ENCODE measurements at places on chromosomes 5 and 9.

GRCh38 chr9:129702589-129703520 lies 37.4 kb downstream of the PRRX2 start:
- DNase-seq: no peak

DNA sequence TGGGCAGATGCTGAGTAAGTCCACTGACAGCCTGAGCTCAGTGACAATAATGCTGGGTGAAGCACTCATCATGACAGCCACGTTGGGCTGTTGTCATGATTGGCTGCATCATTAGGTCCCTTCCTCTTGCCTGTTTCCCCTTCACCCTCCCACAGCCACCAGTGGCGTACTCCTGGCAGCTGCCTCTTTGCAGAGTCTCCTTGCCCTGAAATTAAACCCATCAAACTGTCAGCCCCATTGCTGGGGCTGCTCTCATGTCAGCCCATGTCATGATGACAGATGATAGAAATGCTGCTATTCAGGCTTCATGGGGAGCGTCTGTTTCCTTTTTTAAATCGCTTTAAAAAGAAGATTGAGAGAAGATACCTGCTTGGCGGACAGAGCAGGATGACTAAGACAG lies 327.4 kb downstream of the AGTPBP1 start:
- no peak for DNase-seq

DNA sequence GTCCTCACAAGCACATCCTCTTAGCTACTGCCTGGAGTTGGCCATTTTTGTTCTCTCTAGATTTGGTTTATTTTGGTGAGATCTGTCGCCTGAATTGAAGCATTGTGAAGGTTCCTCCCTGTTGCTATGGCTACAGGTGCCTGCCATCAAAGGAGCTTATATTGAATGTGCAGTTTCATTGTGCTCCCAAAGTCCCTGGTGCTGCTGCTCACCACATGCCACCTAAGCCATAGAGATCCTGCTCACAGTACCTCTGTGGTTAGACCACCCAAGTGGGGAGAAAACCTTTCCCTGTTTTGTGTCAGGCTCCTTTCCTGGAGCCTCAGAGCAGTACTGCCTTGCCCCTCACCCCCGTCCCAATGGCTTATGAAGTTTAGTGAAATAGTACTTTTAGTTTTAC lies 383.4 kb downstream of the TMEM38B start:
- no peak for DNase-seq

DNA sequence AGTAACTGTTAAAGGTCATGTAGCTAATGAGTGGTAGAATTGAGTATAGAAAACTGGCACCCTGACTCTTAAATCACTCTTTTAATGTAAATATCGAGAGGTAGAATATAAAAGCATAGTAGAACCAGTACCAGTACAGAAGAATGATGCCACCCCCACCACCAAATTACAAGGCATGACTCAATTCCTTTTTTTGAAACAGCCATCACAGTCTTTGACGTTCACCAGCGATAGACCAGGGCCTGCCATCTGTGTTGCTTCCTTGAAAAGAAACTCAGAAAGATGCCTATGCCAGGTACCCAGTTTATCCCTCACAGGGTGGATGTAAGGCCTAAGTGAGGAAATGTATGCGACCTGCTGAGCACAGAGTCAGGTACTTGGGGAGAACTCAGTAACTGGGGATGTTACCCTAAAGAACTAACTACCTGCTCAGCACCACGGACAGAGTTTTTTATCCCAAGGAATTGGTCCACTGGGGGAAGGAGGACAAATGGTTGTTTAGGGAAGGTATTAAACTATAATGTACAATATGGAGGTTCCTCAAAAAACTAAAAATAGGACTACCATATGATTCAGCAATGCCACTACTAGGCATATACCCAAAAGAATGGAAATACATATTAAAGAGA lies 116.5 kb downstream of the BRINP1 start:
- DNase-seq: no peak

DNA sequence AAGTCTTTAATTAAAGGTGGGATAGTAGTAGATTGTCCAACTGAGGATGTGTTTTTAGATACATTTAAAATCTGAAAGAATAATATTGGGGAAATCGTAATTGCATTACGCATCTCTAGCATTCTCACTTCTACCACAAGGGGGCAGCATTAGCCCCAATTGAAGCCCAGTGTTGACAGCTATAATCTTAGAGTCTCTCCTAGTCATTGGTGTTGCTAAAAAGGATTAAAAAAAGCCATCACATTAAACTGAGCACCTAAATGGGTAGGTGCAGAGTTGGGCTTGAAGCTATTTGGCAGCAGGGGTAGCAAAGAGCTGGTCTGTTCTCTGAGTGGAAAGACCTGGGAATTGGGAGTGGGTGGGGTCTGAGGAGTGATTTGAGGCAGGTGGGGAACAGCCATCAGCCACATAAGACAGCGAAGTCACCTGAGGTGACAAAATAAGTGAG lies 177.2 kb downstream of the OSTF1 start:
- peak; percentile 24 for DNase-seq

DNA sequence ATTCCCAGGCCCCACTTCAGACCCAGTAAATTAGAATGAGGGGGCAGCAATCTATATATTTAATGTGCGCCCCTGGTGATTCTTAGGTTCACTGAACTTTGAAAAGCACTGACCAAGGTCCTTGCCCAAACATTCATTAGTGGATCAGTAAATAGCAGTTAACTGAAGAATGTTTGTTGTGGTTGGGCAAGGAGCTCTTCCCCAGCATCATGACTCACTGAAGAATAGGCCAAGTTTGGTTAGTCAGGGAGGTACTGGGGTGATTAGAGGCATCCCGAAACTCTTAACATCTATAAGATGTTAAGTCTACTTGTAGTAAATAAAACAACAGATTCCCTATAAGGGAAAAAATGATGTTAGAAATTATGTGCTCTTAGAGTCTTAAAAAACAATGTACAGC lies 833 bp upstream of the MROH2B start:
- DNase-seq: no peak

GRCh38 chr5:149628221-149628620 lies 46.9 kb downstream of the ARHGEF37 start:
- no peak for DNase-seq
